ENCODE measurements at places on chromosomes 2 and 18.

DNA sequence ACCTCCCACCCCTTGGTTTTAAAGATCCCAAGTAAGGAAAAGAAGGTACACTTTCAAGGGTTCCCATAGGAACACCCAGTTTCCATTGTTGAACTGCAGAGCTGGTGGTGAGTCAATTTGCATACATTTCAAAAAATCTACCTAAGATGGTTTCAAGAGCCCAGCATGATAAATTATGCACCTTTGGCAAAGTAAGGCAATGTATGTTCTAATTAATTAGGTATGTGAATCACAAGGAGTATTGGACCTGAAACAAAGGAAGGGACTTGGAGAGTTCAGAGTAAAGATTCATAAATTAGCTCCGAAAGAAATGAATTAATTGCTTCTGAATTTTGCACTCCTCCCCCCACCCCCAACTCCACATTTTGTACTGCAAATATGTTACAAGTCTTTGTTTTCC, 459.7 kb downstream of the LRATD1 start:
- no peak for DNase-seq

- no peak for DNase-seq
Measured at GRCh38 chr2:233446606-233447305, 92.5 kb downstream of the DGKD start.

GRCh38 chr2:161946489-161947107, 127.4 kb downstream of the DPP4 start:
- DNase-seq = no peak

DNA sequence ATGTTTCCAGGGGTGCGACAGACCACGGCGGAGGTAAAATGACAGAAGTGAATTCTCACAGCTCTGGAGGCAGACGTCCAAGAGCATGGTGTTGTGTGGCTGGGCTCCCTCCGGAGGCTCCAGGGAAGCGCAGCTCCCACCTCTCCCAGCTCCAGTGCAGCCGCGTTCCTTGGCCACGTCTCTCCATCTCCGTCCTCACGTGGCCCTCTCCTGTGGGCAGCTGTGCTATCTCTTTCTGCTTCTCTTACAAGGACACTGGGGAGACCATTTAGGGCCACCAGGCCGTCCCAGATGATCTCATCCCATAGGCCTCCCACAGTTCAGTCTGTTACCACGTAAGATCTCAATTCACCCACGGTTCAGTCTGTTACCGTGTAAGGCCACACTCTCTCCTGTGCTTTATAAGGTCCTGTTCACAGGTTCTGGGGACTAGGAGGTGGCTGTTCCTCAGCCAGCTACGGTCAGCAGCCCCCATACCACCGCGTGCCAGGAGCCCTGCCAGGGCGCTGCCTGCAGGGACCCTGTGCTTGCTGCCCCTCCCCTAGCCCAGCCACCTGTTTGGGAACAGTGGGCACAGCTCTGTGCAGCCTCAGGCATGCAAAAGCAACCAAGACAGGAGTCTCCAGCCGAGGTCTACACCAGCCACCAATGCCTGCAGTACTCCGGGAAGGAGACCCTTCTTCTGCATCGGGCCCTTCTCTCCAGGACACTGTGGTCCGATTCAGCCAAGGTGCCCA, 2.9 kb upstream of the MAB21L4 start:
- DNase-seq = no peak

DNA sequence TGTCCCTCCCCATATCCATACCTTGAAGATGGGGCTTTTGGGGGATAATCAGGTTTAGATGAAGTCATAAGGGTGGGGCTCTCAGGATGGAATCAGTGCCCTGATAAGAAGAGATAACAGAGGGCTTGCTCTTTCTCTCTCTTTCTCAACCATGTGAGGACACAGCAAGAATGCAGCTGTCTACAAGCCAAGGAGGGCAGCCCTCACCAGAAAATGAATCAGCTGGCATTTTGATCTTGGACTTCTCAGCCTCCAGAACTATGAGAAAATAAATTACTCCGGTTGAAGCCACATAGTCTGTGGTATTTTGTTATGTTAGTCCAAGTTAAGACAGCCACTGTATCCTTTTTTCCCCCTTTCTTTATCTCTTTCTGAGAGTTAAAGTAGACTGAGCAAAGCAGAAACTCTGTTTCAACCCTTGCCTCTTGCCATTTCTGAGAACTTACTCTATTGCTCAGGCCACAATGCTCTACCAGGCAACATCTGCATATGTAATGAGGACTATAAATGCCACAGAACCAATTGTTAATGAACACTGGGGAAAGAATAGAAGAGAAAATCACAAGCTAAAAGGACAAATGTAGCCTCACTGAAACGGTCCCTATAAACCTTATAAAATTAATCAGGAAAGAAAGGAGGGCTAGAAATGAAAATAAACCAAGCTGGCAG, 56.9 kb downstream of the SRBD1 start:
- no peak for DNase-seq

Data from DMS153 (cell line).